NCI-H1048 (cell line): ENCODE measurements at places on chromosomes 4 and X.

DNA sequence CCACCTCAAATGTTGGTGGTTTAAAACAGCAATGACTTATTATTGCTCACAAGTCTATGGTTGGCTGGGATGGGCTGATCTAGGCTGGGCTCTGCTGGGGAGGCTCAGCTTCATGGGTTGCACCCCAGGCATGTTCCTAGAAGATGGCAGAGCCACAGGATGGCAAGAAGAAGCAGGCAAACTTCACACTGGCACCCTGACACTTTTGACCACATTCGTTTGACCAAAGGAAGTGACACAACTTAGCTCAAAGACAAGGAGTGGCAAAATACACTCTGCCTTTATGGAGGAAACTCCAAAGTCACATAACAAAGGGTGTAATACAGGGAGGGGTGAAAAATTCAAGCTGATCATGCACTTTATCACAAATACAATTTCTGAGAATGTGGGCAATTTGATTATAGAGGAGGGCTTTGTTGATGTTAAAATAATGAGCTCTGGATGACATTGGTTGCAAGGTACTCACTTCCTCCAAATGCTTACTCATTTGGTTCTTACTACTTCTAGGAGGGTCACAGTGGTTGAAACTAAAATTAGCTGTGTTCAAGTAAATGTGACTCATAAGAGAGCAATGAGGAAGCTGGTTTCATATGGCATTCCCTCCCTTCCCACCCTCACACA, 249.2 kb upstream of the RPS6KA3 start:
- DNase-seq = no peak

DNA sequence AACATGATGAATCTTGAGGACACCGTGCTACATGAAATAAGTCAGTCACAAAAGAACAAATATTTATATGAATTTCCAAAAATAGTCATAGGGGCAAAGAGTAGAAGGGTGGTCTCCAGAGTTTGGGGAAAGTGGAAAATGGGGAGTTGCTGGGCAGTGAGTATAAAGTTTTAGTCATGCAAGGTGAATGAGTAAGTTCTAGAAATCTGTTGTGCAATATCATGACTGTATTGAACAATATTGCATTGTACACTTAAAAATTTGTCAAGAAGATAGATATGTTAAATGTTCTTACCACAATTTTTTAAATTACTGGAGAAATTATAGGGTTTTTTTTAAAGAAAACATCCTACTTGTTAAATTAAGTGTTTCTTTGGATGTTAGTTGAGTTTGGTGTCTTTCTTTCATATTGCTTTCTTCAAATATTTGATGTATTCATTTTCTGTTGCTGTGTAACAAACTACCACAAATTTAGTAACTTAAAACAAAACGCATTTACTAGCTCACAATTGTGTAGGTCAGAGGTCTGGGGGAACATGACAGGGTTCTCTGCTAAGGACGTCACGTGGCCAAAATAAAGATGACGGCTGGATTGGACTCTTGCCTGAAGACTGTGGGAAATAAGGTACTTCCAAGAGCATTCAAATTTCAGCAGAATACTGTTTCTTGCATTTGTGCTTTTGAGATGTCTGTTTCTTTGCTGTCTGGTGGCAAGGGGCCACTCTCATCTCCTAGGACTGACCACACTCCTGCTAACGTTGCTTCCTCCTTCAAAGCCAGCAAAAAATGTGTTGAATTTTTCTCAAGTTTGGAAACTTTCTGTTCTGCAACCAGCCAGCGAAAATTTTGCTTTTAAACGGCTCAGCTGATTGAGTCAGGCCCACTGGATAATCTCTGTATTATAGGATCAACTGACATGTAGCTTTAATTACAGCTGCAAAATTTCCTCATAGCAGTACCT, 76.7 kb downstream of the CPEB2 start:
- DNase-seq = no peak

GRCh38 chrX:138058931-138059330, 493.0 kb downstream of the ZIC3 start:
- no peak for DNase-seq

DNA sequence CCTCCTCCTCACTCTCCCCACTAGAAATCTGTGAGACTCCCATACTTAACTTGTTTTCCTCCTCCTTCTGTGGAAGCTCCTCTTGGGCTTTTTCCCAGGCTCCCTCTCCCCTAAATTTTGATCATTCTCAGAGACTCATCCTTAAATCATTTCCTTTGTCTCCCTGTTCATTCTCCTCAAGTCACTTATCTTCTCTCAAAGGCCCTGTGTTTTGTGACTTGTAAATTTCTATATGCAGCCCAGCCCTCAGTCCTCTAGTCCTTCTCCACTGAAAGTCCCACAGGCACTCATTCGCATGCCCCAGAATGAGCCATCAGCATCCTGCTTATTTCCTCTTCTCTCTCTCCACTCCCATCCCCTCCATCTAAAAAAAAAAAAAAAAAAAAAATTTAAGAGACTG, 171.8 kb downstream of the SOWAHB start:
- DNase-seq = no peak

DNA sequence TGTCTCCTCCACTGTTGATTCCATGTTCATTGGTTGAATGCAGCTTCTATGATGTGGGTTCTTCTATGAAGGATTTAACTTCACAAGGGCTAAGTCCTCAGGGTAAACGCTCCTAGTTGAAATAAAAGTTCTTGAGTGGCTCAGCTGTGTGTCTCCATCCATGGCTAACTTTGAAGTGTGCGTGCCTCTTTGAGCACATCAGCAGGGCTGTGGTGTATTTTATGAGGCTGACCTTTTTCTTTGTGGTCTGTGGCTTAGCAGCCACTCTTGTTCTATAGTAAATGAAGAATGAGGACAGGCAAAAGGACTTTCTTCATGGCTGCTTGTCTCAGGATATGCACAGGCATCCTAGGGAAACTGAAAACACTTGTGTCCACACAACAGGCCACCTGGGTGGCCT, 88.5 kb downstream of the KIT start:
- no peak for DNase-seq

GRCh38 chrX:387729-388128, 1.0 kb upstream of the PPP2R3B start:
- DNase-seq = no peak

DNA sequence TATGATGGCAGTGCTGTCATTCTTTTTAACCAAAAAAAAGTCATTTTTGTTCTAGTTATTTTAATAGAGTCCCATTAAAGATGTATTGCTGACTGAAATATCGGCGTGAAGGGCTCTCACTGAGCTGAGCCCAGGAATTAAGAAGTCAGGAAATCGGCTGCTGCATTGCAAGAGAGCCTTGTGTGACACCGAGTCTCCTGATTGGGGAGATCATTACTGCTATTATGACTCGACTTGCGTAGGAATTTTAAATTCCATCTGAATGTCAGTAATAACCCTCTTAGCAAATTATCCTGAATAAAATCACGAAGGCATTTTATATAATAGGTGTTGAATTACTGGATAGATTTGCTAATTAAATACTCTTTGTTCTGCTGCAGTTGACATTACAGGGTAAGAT, 111.5 kb downstream of the POLA1 start:
- no peak for DNase-seq

DNA sequence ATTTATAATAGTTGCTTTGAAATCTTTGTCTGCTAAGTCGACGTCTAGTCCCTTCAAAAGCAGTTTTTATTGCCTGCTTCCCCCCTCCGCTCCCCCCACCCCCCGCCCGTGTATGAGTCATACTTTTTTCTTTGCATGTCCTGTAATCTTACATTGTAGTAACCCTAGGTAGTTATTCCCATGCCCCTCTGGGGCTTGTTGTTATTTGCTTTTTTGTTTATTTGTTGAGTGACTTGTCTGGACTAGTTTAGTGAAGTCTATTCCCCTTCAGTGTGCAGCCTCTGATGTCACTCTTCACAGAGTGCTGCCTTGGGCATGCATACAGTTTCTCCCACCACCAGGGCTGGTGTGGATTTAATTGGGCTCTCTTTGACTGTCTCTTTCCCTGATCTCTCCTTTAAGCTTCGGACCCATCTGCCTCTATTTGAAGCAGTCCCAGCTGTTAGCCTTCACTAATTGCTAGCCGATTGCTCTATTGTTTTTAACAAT, 86.2 kb downstream of the PPEF1 start:
- no peak for DNase-seq

GRCh38 chrX:108312957-108313356, 125.3 kb downstream of the COL4A6 start:
- DNase-seq = no peak

DNA sequence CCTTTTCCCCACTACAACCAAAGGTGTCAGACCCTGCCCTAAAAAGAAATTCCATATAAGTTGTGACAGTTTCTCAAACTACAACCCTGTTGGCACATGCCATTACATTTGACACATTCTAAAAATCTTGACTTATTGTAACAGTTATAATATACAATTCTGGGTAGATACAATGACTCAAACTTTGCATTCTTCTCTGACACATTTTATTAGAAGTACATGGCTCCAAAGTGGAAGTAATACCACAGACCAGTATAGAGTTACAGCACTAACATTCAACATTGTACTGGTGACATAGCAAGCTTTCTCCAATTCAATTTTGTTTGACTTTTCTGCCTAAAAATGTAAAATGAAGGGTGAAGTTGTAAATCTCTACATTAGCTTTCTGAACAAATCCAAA, 196.6 kb upstream of the ETNPPL start:
- no peak for DNase-seq

- DNase-seq = no peak
Observed at GRCh38 chr4:27720010-27720766, 859.5 kb downstream of the STIM2 start.
